ENCODE measurements at places on chromosomes 12 and 14.

- no peak for DNase-seq
Measured at GRCh38 chr14:99352688-99353280, 80.8 kb upstream of the BCL11B start.

GRCh38 chr12:108622921-108623514 is 10.7 kb downstream of the SELPLG start:
- DNase-seq: no peak

DNA sequence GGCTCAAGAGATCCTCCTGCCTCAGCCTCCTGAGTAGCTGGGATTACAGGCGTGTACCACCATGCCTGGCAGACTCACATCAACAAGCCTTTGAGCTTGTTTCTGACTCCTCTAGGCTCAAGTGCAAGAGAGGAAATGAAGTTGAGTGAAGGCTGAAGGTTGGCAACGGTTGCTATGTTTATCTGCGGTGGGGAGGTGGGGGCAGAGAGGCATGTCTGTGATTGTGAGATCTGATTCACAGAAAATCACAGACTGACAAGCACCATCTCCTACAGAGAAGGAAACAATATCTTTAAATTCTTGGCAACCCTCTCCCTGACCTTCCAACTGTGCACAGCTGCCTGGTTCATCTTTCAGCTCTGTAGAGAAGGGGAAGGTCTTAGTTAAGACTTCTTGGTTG is 22.1 kb upstream of the NINJ2 start:
- peak; percentile 66 for DNase-seq

DNA sequence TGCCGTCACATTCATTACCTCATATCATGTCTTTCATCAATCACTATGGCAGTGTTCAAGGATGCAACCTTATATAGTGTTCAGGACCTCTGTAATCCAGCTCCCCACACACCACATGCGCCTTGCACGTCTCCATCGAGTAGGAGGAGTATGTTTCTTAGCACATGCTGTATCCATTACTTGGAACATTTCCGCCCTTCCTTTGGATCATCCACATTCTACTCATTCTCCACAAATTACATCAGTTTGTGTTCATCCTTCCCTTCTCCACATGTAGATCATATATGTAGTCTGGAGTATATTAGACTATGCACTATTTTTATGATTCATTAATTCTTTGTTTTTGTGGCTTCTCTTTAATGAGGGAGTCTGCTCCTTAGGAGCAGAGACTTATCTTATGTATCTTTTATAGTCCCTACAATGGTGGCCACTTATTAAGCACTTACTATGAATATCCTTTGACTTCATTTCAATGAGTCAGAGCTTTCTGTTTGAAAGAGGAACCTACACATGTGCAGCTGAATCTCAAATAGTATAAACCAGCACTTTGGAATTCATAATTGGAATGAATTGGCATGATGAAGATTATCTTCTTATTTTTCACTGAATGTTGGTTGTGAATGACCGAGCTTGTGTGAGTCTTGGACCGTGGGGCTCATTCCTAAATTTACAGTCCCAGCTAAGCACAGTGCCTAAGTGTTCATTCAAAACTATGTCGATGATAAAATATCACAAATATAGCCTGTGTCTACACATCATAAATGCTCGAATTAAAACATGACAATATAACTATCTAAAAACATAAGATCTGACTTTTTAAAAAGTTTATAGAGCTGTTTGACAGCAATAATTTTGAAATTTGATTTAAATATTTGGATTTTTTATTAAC is 30.2 kb upstream of the NPAS3 start:
- DNase-seq: no peak

DNA sequence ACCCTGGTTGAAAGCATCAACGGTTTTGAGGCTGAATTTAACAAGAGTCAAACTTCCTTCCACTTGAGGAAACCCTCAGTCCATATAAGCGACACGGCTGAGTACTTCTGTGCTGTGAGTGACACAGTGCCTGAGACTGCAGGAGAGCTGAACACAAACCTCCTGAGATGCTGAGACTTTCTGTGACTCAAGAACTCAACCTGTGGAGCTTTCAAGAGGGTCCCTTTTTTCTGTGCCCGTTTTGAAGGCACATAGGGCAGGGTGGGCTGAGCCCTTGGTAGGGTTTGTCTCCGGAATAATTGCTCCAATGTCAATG is 305.3 kb upstream of the OR4E1 start:
- no peak for DNase-seq

GRCh38 chr12:109488051-109488665 is 10.7 kb downstream of the UBE3B start:
- no peak for DNase-seq

DNA sequence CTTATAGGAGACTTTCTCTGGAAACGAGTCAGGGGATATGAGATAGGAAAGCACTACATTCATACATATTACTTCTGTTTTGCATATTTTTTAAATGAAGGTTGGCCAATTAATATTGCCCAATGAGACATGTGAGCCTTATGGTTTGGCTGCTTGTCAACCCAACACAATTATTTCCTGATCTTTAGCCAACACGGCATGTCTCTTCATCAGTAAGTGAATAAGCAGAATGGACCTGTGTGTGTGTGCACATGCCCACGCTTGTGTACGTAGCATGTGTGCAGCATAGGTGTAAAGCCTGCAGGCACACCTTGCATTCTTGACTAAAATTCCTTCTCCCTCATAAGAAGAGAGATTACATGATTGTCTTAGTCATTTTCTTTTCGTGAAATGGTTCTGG is 88.3 kb downstream of the STON2 start:
- no peak for DNase-seq

GRCh38 chr12:64120568-64120967 is 101.5 kb downstream of the KICS2 start:
- no peak for DNase-seq

DNA sequence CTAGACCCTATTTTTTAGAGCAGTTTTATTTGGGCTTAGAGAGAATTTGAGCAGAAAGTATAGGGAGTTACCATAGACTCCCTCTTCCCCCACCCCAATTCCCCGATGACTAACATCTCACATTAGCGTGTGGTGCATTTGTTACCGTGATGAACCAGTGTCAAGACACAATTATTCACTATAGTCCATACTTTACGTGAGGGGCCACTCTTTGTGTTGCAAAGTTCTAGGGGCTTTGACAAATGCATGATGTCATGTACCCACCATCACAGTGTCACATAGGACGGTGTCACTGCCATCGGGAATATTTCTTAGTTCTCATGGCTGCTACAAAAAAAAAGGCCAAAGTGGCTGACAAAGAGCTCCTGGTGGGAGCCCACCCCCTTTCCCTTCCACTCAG is 119.1 kb downstream of the PHETA1 start:
- no peak for DNase-seq

- DNase-seq: no peak
Measured at GRCh38 chr12:4041187-4041885, 168.1 kb upstream of the PARP11 start.

GRCh38 chr14:59303216-59303615 is 114.7 kb downstream of the DAAM1 start:
- no peak for DNase-seq

DNA sequence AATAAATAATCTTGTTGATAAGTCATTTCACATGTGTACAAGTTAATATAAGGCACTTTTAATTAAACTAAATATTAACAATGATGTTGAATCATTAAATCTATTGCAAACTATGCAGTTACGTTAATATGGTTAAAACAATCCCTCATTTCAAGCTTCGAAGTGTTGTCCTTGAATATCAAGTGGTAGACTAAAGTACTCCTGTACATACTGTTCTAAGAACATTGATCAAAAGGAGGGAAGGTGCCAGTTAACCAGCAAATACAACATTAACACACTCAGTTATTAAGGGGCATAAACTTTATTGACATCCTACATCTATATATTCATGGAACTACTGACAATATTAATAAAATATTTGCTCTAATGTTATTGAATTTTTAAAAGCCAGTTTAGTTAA is 8.7 kb downstream of the BCAT1 start:
- DNase-seq: no peak

- DNase-seq: no peak
Measured at GRCh38 chr14:29663281-29663801, 264.3 kb downstream of the PRKD1 start.

DNA sequence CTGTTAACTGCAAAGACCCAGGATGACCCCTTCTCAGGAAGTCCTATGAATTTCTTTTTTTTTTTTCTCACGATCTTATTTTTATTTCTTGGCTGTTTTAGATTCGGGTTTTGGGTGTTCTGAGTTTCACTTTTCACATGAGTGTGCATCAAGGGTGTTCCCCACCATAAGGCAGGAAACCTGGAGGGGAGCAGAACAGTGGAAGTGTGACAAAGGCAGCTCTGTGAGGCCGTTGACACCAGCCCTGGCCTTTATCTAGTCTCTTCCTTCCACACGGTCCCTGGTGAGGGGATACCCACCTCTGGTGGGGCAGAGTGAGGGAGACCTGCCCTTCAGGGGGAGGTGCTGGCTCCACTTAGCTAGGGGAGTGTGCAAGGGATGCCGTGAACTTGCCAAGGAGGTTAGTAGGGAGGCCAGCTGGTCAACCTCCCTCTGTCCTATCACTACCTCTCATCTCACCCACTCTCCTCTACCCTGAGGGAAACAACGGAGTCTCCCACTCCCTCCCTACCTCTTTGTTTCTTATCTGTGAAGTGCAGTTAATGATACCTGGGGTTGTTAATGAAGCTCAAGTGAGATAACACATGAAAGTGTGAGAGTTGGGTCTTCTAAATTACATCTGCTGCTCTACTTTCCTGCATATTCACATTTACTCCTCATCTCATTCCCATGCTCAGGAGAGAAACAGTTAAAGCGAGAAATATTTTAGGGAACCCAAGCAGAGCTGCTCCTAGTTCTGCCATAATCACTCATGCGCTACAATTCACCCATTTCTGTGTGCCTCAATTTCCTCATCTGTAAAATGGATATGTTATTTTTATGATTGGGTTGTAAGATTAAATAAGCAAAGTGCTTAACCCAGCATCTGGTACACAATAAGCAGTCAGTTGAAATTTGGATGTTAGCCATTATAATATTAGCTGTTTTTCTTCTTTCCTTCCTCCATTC is 4.4 kb upstream of the GALNT6 start:
- no peak for DNase-seq

DNA sequence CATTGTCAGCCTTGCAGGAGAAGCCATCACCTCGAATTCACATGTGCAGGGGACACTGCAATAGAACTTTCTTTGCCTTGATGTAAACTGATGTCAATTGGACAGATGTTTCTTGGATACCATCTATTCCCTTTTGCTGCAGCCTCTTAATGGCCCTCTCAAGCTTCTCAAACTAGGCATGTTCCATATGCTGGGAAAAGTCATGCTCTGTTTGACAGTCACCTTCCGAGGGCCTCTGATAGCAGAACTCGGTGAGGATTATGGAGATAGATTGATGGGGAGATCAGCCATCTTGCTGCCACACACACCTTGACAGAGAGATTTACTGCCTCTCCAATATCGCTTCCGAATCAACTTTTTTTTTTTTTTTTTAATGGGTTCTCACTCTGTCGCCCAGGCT is 145.8 kb upstream of the NUDT4 start:
- DNase-seq: no peak

DNA sequence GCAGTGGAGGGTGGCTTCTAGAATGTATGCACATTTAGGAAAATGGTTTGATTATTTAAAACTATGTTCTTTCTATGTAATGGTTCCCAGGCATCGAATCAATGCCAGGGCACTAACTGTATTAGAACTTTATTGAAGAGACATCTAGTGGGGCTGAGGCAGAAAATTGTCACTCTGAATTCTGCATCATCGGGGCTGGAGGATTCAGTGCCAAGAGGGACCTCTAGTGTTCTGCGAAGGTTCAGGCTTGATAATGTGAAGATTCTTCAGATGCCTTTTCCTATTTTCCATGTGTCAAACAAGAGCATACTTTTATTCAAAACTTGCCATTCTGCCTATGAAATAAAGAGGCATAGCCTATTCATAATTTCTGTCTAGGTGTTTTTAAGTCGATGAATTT is 146.3 kb downstream of the CAND1 start:
- no peak for DNase-seq

- peak; percentile 44 for DNase-seq
Measured at GRCh38 chr12:47903927-47904712, 674 bp downstream of the VDR start.

DNA sequence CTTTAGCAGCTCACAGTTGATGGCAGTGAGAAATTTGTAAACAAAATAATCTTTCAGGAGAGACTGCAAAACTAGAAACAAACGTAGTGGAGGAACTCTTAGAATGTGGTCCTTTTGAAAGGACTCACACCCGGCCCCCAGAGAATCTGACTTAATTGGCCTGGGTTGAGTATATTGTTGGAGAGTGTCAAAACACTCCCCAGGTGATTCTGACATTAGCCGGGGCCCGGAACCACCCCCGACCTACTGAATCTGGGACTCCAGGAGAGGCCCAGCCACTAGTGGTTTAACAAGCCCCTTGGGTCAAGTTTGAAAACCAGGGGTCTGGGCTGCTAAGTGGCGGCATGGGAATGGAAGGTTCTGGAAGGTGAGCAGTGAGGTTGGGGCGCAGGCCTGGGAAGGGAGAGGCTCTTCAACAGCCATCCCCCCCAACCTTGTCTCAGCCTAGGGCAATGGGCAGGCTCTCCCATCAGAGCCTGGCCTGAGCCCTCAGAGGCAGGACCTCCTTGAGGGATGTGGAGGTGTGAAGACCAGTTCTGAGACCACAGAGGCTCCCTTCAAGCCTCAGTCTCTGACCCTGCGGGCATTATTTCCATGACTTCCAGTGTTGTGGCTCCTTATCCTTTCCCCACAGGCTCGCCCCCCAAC is 1.1 kb upstream of the ELK3 start:
- DNase-seq: no peak

DNA sequence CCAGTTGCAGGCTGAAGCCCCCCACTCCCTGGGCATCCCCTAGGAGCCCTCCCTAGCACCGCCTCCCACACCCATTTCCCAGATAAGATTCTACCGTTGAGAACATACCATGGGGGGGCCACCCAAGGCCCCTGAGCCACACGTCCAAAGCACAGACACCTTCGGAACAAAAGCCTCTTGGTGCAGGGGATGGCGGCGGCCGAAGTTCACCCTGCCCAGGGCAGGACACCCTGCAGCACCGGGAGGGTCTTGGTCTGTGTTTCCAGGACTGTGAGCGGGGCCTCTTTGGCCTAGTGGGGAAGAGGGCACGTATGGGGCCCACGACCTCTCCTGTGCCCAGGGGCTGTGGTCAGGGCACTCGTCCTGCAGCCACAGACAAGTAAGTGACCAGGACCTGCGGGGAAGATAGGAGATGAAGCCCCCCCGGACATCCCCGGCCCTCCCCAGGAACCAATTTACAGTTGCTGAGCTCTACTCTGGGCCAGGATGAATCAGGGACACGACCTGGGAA is 154.3 kb upstream of the C14orf180 start:
- DNase-seq: no peak

- DNase-seq: no peak
Measured at GRCh38 chr12:467591-467990, 7.9 kb downstream of the B4GALNT3 start.

DNA sequence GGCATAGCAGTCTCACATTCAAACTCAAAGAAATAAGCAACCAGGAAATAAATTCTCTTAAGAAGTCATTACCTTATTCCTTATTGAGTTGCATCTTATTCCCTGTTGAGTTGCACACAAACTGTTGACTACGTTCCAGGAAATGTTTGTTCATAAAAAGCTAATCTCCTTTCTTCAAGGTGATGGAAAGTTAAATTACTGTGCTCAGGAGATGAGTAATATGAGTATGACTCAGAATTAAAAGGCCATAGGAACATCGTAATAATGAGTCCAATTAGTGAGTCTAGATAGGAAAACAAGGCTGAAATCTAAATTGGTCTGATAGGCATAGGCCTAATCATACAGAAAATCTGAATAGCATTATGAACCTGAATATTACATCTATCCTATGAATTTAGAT is 203.1 kb downstream of the SLC2A13 start:
- no peak for DNase-seq

GRCh38 chr14:80364816-80365215 is 153.5 kb upstream of the DIO2 start:
- no peak for DNase-seq

GRCh38 chr12:6563448-6564050 is 4.5 kb downstream of the NOP2 start:
- peak; percentile 50 for DNase-seq

All from activated T-helper 1 cell treated with anti-CD3 and anti-CD28 coated beads, Interleukin-2, amount 50 U/mL, for 16 hours (primary cell).